ENCODE measurements at places on chromosomes 16 and 17.

GRCh38 chr16:2467528-2468232, 3.4 kb upstream of the NTN3 start:
- peaks cover 47% of the 10 kb centered on the region for H3K27me3 ChIP-seq
- H3K4me1 ChIP-seq = no peaks in the 10 kb centered on the region
- DNase-seq = no peak
- no peaks in the 10 kb centered on the region for H3K36me3 ChIP-seq
- peak overlapping the region; percentile 59 for H3K4me3 ChIP-seq

GRCh38 chr17:60327901-60328273, 64.0 kb downstream of the USP32 start:
- no peak overlapping the region for H3K27ac ChIP-seq
- H3K36me3 ChIP-seq = peaks cover 9% of the 10 kb centered on the region
- peaks cover 10% of the 10 kb centered on the region for H3K4me1 ChIP-seq
- no peak for DNase-seq
- H3K27me3 ChIP-seq = no peaks in the 10 kb centered on the region

DNA sequence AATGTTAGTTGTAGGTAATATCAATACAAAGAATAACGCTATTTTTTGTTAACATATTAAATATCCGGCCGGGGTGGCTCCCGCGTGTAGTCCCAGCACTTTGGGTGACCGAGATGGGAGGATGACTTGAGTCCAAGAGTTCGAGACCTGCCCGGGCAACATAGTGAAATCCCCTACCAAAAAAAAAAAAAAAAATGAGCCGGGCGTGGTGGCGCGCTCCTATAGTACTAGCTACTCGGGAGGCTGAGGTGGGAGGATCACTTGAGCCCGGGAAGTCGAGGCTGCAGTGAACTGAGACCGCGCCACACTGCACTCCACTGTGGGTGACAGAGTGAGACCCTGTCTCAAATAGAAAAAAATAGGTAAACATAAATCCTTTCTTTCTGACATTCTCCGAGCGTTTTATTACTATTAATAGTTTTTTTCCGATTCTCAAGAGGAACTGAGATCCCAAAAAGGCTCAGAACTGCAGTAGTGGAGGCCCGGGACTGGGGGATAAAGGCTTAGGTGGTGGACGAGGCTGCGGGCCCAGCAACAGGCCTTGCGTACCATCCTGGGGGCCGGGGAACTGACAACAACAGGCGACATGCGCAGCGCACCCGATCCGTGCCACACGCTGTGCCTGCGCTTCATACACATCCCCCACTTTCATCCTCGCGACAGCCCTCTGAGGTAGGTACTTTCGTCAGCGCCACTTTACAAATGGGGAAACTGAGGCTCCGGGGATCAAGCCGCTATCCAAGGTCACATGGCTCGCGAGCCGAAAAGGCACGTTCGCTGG, 919 bp downstream of the N4BP1 start:
- no peaks in the 10 kb centered on the region for H3K27me3 ChIP-seq
- peaks cover 33% of the 10 kb centered on the region for H3K36me3 ChIP-seq
- no peak overlapping the region for H3K27ac ChIP-seq
- peak; percentile 28 for DNase-seq
- no peak overlapping the region for H3K4me3 ChIP-seq
- H3K4me1 ChIP-seq = peaks cover 40% of the 10 kb centered on the region

- peaks cover 6% of the 10 kb centered on the region for H3K4me1 ChIP-seq
- H3K27me3 ChIP-seq = no peaks in the 10 kb centered on the region
- DNase-seq = no peak
- H3K27ac ChIP-seq = no peak overlapping the region
- H3K36me3 ChIP-seq = no peaks in the 10 kb centered on the region
These were observed 92.9 kb downstream of the TBC1D16 start for GRCh38 chr17:79942591-79943346.

DNA sequence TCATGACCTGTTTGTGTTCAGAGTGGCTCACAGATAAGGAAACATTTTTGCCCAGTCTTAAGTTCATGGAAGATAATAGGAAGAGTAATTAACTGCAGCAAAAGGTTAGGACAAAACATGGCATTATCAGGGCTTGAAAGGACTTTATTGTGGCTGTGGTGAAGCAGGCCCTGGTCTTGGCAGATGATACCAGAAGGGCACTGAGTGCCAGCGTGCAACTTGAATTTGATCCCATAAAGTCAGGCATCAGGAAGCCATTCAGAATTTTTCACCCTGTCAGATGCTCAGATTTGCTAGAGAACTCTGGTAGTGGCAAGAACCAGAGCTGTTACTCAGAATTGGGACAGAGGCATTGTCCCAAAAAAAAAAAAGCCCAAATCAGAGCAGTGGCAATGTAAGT, 11.2 kb upstream of the COG7 start:
- H3K4me1 ChIP-seq = no peaks in the 10 kb centered on the region
- peaks cover 65% of the 10 kb centered on the region for H3K36me3 ChIP-seq
- no peaks in the 10 kb centered on the region for H3K27me3 ChIP-seq
- H3K27ac ChIP-seq = no peak overlapping the region
- H3K4me3 ChIP-seq = no peak overlapping the region

GRCh38 chr17:17411692-17412091, 65.1 kb upstream of the MED9 start:
- no peak overlapping the region for H3K4me3 ChIP-seq
- peaks cover 8% of the 10 kb centered on the region for H3K27me3 ChIP-seq
- no peak for DNase-seq
- H3K4me1 ChIP-seq = peaks cover 16% of the 10 kb centered on the region
- H3K27ac ChIP-seq = no peak overlapping the region

DNA sequence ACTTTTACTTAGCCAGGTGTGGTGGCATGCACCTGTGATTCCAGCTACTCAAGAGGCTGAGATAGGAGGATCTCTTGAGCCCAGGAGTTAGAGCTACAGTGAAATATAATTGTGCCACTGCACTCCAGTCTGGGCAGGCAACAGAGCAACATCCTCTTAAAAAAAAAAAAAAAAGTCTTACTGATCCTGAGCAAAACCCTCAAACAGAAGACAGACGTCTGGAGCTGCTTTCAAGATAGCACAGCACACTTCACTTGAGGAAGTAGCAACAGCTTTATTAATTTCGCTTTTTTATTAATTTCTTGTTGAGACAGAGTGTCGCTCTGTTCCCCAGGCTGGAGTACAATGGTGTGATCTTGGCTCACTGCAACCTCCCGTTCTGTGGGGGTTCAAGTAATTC, 10.2 kb upstream of the GGA2 start:
- H3K27ac ChIP-seq = no peak overlapping the region
- peaks cover 12% of the 10 kb centered on the region for H3K36me3 ChIP-seq
- H3K4me1 ChIP-seq = peaks cover 19% of the 10 kb centered on the region
- H3K27me3 ChIP-seq = no peaks in the 10 kb centered on the region
- H3K4me3 ChIP-seq = no peak overlapping the region

GRCh38 chr17:47325176-47325575, 1.4 kb downstream of the EFCAB13 start:
- peaks cover 23% of the 10 kb centered on the region for H3K4me1 ChIP-seq
- DNase-seq = no peak
- H3K27ac ChIP-seq = peak overlapping the region; percentile 97
- peak overlapping the region; percentile 92 for H3K4me3 ChIP-seq

- H3K4me1 ChIP-seq = peaks cover 53% of the 10 kb centered on the region
- no peaks in the 10 kb centered on the region for H3K27me3 ChIP-seq
- H3K4me3 ChIP-seq = peak overlapping the region; percentile 99
- no peak for DNase-seq
- H3K36me3 ChIP-seq = peaks cover 81% of the 10 kb centered on the region
- H3K27ac ChIP-seq = peak overlapping the region; percentile 65
These were observed 820 bp downstream of the TLCD1 start for GRCh38 chr17:28725166-28725659.

GRCh38 chr16:88442727-88443576, 10.1 kb upstream of the ZFPM1 start:
- no peak overlapping the region for H3K4me3 ChIP-seq
- no peaks in the 10 kb centered on the region for H3K4me1 ChIP-seq
- H3K27me3 ChIP-seq = no peaks in the 10 kb centered on the region
- H3K36me3 ChIP-seq = peaks cover 7% of the 10 kb centered on the region

- H3K27ac ChIP-seq = no peak overlapping the region
- no peaks in the 10 kb centered on the region for H3K27me3 ChIP-seq
- H3K36me3 ChIP-seq = no peaks in the 10 kb centered on the region
- peaks cover 6% of the 10 kb centered on the region for H3K4me1 ChIP-seq
- no peak for DNase-seq
These were observed 1.3 kb upstream of the UNC45B start for GRCh38 chr17:35146214-35146833.

GRCh38 chr17:20991276-20992037, 51.4 kb downstream of the USP22 start:
- no peak for DNase-seq
- H3K27me3 ChIP-seq = no peaks in the 10 kb centered on the region
- no peaks in the 10 kb centered on the region for H3K4me1 ChIP-seq

DNA sequence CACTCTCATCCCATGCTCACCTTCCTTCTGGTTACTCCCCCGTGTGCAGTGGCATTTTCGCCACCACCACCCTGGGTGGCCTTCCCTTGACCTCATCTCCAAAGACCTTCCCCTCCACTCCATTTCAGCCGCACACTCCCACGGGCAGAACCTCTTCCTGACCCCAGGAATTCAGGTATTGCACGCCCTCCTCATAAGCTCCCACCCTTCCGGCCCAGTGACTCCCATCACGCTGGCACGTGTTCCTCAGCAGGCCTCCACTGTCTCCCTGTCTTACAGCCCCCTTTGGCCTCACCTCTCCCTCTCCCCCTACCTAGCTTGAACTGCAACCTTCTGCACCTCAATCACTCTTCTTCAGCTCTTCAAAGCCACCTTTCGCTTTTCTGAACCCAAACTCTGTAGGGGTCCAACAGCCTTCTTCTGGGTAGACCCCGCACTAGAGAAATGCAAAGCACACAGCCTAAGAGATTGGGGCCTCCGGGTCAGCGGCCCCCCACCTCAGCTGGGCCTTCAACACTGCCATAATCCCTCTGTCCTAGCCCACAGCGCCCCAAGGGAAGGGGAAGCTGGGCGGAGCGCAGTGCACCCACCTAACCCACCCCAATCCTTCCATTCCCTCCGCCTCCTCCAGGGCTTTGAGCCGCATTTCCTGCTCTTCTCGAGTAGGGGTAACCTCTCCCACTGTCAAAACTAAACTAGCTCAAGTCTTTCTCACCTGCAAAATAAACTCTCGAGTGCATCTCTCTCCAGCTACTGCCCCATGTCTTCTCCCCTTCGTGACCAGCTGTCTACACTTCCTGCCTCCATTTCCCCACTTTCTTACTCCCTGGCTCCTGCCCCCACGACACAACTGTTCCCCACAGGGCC, 1.7 kb upstream of the TMEM97 start:
- H3K4me3 ChIP-seq = peak overlapping the region; percentile 3
- DNase-seq = no peak
- no peak overlapping the region for H3K27ac ChIP-seq
- peaks cover 14% of the 10 kb centered on the region for H3K4me1 ChIP-seq
- no peaks in the 10 kb centered on the region for H3K27me3 ChIP-seq

DNA sequence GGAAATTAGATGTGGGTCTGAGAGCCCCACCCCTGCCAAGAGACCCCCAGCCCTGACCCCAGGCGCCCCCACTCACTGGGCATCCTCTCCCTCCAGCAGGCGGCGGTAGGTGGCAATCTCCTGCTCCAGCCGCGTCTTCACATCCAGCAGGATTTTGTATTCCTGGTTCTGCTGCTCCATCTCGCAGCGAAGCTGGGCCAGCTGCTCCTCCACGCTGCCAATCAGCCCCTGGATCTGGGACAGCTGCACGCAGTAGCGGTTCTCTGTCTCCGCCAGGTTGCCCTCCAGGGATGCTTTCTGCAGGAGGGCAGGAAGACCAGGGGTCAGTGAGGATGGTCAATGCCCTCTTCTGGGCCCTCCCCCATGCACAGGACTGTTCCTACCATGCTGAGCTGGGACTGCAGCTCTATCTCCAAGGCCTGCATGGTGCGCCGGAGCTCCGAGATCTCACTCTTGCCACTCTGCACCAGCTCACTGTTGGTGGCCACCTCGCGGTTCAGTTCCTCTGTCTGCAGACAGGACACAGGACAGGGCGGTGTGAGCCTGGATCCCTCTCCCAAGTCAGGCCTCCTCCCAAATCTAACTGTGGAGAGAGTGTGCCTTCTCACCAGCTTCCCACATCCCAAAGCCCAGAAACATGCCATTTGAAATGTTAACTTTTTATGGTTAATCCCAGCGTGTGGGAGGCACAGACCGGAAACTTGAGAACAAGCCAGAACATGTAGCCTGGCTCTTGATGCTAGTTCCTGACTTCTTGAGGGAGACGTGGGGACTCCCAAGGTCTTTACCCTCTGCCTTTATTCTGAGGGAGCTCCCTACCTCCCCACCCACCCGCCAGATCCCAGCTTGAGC, 3.6 kb downstream of the KRT17 start:
- DNase-seq = no peak
- no peak overlapping the region for H3K4me3 ChIP-seq
- H3K36me3 ChIP-seq = no peaks in the 10 kb centered on the region

DNA sequence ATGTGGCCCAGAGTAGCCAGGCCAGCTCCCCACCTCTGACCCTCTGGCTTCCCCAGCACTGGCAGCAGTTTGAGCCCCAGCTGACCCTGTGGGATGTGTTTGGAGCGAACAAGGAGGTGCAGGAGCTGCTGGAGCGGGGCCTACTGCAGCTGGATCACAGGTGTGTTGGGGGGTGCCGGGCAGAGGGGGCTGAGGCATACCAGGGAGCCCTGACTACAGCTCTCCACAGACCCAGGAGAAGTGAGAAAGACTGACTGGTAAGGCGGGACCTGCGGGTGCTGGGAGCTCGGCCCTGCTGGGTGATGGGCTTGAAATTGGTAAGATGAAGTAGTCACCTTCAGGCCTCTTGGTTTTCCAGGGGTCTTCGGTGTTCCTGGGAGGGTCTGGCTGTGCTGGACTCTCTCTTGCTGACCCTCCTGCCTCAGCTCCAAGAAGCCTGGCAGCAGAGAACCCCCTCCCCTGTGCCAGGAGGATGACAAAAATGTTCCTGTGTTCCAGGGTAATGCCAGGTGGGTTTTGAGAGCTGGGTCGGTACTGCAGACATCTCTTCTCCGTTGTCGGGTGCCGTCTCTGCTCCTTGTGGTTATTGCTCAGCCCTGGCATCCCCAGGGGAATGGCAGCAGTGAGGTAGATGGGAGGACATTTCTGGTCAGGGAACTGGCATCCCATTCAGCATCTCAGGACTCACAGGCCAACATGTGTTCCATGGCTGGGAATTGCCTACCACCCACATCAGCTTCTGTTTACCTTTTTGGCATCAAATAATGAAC, 5.9 kb downstream of the RSAD1 start:
- no peak for DNase-seq
- H3K36me3 ChIP-seq = peaks cover 34% of the 10 kb centered on the region
- H3K27ac ChIP-seq = peak overlapping the region; percentile 20

GRCh38 chr16:28121527-28121926, 58.0 kb upstream of the GSG1L start:
- peaks cover 78% of the 10 kb centered on the region for H3K36me3 ChIP-seq
- no peak for DNase-seq
- H3K4me3 ChIP-seq = no peak overlapping the region
- H3K27me3 ChIP-seq = no peaks in the 10 kb centered on the region
- H3K27ac ChIP-seq = peak overlapping the region; percentile 69
- H3K4me1 ChIP-seq = peaks cover under 1% of the 10 kb centered on the region

Data from effector memory CD8-positive, alpha-beta T cell (primary cell).